ENCODE measurements at places on chromosomes 5 and 9.

DNA sequence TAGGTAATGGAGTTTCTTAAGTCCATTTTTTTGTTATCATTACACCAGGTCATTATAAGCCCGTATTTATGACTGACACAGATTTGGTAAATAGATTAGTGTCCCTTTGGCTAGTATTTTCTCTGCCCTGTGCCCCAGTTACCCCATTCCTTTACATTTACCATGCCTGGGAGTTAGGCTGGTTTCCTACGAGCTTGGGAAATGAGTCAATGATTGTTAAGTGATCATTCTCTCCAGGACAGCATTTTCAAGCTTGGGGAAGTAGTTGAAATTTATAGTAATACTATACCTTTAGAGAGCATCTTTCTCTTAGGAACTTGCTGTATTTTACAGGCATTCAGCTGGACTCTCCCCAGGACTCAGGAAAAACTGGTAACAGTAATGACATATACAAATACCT lies 573.1 kb downstream of the TLE4 start:
- DNase-seq: no peak

DNA sequence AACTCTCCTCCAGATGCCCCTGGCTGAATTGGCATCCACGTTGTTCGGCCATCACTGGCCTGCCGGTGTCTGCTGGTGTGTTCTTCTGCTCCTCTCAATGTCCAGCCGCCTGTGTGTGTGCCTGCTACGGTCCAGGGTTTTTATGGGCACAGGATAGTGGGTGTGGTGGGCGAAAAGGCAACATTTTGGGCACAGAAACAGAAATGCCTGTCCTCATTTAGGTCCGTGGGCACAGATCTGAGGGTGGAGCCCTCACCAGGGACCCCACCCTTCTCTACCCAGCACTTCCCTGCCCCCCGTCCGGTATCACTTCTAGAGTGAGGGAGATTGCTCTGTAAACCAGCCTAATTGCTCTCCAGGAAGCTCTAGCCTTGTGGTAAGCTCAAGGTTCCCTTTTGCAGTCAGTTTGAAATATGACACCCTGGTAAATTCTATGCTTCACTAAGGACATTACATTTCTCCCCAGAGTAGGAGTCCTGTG lies 410.1 kb downstream of the MAT2B start:
- no peak for DNase-seq

DNA sequence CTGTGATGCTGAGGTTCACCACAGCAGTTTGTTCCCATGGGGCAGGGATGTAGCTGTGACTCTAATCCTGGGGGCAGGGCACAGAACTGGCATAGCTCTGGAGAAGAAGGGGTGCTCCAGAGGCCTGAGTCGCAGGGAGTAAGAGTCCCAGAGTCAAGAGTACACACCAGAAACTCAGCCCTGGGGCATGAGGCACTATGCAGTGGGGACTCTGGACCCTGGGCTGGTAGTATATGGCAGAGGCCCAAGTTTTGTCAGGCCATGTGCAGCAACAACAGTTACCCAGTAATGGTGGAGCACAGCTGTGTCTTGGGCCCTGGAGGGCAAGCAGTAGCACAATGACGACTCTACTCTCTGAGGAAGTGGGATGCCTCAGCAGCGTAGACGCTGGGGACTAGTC lies 42.9 kb downstream of the TMEM38B start:
- DNase-seq: no peak

- DNase-seq: no peak
Measured at GRCh38 chr9:25716220-25716872, 38.1 kb upstream of the TUSC1 start.

DNA sequence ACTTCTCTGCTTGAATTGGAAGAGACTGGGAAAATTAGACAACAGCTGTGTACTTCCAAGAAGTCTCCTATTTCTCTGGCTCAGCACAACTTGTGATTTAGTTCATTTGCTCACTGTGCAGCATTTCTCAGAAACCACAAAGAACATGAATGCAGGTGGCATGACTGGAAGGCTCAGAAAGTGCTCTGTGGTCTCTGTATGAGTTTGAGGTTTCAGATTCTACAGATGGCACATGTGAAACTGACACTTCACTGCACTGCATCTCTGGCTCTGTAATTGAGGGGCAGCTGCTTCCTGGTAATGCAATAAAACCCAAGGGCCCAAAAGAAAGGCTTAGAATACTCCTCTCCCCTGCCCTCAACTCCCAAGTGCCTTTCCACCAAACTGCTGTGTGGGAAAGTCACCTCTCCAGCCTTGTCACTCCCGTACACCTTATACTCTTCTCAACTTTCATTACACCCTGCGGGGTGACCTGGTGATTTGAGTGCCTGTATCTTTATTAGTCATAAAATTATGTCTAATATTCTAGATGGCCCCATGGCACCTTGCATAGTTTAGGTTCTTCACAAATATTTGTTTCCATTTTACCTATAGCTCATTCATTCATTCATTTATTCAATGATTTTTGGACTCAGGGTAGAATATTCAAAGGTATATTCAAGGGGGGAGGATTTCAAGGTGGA lies 82.5 kb downstream of the ESM1 start:
- no peak for DNase-seq

- no peak for DNase-seq
Measured at GRCh38 chr9:122151267-122151828, 8.2 kb downstream of the NDUFA8 start.

GRCh38 chr5:15236911-15237508 lies 263.0 kb upstream of the FBXL7 start:
- no peak for DNase-seq

- no peak for DNase-seq
Measured at GRCh38 chr9:78967596-78968217, 604.1 kb upstream of the TLE4 start.

GRCh38 chr5:77748160-77748559 lies 28.0 kb downstream of the TBCA start:
- DNase-seq: no peak

DNA sequence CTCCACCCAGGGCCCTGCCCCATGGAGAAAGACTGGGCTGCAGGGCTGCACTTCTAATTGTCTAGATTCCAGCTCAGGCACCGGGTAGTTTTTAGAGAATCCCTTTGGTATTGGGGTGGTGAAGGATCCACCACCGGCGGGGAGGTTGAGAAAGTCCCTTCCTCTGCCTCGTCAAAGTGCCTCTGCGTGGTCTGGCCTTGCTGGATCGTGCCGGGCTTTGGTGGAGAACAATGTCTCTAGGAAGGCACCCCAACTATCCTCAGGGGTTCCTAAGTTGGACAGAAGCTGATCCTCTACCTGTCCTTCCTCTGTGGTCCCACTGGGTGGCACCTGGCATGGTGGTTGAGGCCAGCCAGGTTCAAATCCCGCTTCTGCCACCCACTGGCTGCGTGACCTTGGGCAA lies 7.3 kb upstream of the AMBP start:
- DNase-seq: no peak

GRCh38 chr9:108275906-108276305 lies 579.9 kb downstream of the ACTL7B start:
- no peak for DNase-seq

GRCh38 chr9:130948266-130948665 lies 9.2 kb upstream of the FIBCD1 start:
- no peak for DNase-seq

- DNase-seq: no peak
Measured at GRCh38 chr9:70374962-70375618, 39.4 kb downstream of the KLF9 start.

DNA sequence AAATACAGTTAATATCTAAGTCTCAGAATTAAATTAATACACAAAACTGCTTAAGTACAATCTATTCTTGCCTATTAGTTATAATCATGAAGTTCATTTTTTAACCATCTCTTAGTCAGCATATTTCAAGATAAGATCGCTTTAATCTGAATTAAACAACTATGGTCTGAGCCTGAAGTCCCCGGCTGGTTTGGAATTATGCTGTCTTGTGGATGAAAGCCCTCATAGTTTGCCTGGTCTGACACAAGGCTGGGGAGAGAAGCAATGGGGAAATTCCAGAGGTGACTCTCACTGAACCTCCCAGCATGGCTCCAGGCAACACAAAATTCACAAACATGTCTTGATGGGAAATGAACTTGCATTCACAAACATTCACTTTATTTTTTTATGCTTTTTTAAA lies 28.0 kb upstream of the GRAMD2B start:
- DNase-seq: no peak

DNA sequence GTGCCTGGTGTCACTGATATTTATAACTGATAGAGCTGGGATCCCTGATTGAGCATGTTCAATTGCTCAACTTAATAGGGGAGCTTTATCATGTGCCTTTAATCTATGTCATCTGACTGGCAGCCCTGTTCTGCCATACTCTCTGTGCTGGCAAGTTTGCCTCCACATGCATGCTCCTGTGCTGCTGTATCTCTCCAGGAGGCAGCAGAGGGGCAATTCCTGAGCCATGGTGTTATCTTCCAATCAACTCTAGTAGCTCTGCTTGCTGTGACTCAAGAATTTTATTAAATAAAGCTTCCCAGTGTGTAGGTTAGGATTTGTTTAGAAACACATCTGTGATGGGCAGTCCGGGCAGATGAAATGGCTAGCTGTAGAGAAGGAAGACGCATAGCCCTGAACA lies 642.0 kb downstream of the KIF4B start:
- DNase-seq: no peak

DNA sequence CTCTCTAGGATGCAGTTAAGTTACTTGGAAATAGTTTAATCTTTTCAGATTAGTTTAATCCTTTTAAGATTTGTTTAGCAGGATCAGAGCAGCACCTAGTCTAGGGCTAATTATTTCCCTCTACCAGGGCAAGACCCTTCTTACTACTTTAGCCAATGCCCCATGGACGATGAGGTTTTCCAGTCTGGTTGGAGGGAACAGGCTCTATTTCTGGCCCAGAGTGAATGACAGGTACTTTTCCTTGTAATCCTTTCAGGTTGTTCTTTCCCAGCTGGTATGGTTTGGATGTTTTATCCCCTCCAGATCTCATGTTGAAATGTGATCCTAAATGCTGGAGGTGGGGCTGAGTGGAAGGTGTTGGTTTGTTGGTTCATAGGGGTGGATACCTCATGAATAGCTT lies 27.2 kb downstream of the PTTG1 start:
- DNase-seq: no peak

Data from activated CD8-positive, alpha-beta memory T cell treated with anti-CD3 and anti-CD28 coated beads for 1 hour (primary cell).